ENCODE measurements at places on chromosomes 1 and 21.

- no peak for DNase-seq
These were observed 202.0 kb downstream of the USH2A start for GRCh38 chr1:216221260-216221700.

DNA sequence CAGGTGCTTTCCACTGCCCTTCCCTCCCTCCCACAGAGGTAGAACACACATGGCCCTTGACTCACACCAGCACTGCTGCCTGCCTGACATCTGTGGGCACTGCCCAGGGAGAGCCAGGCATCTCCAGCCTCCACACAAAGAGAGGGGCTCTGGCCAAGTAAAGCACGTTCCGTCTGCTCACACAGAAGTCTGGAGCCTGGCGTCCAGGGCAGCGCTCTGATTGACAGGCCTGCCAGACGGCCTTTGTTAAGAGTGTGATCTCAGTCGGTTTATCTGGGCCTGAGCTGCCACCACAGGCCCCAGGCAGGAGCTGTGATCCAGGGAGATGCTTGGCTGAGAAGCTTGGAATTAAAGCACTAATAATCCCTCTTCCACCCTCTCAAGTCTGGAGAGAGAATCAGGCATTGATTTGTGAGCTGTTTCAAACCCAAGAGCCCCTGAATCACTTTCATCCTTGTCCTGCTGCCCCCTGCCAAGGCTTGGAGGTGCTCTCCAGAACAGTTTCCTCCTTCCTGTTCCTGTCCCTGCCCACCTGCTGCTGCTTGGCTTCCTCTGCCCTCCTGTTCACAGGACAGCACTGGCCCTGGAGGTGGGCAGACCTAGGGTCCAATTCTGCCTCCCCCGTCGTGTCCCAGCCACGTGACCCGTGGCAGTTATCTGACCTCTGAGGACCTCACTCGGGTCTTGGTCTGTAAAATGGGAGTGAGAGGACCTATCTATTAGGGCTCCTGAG lies 3.7 kb downstream of the DMRTB1 start:
- no peak for DNase-seq

DNA sequence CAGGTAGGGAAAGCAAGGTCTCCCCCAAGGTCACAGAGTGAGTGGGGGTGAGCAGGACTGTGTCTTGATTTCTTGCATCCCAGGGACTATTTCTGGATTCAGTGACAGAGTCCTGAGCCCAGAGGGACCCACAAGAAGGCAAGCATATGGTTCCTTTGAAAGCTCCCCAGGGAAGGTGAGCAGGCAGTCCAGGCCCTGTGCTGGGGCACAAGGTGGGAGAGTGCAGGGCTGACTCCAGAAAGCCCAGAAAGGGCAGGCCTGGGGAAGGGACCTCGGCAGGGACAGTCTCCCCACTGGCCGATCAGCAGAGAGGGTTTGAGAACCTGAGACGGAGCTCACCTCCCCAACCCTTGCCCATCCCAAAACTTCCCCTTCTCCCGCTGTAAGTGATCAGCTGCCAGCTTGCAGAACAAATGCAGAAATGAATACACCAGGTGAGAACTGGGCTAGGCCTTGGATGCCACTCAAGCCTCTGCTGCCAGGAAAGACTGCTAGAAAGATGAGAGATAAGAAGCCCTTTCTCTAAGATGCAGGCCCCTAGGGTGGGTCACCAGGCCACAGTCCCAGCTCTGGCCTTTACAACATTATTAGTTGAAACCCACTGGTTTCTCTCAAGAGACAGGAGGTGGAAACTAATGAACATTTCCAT lies 121.0 kb downstream of the GLIS1 start:
- no peak for DNase-seq

- no peak for DNase-seq
These were observed 133.0 kb downstream of the URB2 start for GRCh38 chr1:229759037-229759435.

GRCh38 chr1:16141573-16142336 lies 14.1 kb downstream of the EPHA2 start:
- no peak for DNase-seq

GRCh38 chr1:36650200-36651065 lies 167.7 kb upstream of the CSF3R start:
- peak; percentile 83 for DNase-seq

DNA sequence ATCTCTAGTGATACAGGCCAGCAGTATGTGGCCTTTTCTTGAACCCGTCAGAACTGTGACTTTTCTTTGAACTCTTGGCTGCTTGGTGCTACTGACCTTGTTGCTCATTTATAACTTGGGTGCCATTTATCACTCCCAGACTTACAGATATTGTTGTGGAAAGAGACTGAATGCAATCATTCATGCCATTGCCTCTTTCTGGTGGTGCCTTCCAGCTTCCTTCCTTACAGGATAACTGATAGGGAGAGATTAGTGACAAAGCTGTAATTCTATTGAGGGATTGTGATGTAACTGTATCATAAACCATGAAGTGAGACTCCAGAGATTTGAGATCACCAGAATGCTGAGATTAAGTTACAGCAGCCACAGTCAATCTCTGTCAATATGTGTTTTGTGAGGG lies 256.5 kb downstream of the USP25 start:
- no peak for DNase-seq

- DNase-seq: peak; percentile 14
These were observed 10.4 kb downstream of the TFF2 start for GRCh38 chr21:42340187-42341050.

GRCh38 chr1:110003747-110004428 lies 19.3 kb downstream of the AHCYL1 start:
- peak; percentile 57 for DNase-seq

GRCh38 chr21:26506956-26507355 lies 66.1 kb downstream of the CYYR1 start:
- DNase-seq: no peak

DNA sequence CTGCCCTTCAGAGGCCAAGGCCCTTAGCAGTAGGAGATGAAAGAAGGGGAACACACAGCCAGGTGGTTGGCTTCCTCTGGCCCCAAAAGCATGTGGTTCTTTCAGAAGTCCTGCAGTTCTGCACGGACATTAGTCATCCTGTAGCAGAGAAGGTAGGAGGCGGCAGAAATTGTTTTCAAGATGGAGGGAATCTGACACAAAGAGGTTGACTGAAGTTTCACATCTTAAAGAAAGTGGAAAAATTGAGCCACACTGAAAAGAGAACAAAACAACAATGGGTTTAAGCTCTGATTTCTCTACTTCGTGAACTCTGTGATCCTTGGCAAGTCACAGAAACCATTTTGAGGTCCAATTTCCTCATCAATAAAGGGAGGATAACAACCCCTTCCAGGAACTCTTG lies 125.3 kb upstream of the DNAH14 start:
- DNase-seq: no peak

DNA sequence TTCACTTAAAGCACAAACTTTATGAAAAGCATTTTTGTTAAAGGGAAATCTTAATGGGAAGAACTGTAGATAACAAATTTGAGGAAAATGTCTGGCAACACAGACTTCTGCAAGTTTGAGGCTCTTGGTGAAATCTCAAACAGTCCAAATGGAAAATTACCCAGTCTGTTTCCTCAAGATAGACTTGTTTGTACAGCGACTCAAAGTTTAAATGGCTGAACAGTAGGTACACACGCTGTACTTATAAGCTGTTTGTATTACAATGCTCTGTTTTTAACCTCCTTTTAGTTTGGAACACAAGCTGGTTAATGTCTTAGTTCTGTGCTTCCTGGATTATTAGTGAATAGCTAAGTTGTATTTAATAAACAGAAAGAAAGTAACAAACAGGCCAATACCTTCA lies 217.1 kb downstream of the NFIA start:
- DNase-seq: no peak

DNA sequence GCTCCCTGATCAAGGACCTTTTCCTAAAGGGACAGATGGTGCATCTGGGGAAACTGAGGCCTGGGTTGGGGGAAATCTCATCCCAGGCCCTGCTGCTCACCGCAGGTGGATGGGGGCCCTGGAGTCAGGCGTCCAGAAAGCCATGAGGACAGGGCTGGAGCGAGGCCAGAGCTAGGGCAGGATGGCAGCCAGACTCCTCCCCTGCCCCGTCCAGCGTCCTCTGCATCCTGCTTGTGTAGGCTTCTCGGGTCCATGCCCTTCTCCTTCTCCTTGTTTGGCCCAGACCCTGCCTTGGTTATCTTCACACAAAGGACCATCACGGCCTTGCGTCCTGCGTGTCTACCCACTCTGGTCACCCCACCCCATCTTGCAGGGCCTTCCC lies 43.0 kb downstream of the TRIM11 start:
- no peak for DNase-seq

GRCh38 chr1:165641231-165641987 lies 10.4 kb downstream of the MGST3 start:
- DNase-seq: no peak

GRCh38 chr1:160277987-160278386 lies 6.9 kb downstream of the PEX19 start:
- DNase-seq: no peak

GRCh38 chr1:81414488-81415015 lies 386.2 kb upstream of the ADGRL2 start:
- DNase-seq: peak; percentile 28

DNA sequence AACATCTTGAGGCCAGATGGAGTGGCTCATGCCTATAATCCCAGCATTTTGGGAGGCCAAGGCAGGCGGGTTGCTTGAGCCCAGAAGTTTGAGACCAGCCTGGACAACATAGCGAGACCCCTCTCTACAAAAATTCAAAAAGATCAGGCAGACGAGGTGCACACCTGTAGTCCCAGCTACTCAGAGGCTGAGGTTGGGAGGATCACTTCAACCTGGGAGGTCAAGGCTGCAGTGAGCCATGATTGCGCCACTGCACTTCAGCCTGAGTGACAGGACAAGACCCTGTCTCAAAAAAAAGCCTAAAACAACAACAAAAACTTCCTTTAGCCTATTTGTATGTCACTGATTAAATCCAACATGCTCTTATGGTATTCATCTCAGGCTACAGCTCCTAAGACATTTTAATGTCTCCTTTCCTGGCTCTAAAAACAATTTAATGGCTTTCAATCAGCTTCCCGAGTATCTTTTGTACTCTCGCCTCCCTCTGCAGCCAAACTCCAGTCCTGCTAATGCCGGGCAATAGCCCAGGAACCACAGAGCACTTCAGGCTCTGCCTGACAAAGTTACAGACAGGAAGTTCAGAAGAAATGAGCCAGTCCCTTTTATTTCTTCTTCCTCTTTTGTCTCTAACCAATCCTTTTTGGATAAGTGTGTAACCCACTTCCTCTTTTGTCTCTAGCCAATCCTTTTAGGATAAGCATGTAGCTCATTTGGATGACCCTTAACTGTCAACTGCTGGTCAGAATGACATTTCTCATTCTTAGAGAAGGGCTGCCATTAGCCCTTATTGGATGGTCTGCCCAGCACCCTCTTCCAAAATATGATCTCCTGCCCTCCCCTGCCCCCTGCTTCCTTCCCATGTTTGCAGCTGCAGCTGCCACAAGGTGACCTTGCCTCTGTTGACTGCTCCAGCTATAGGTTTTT lies 6.6 kb upstream of the DOP1B start:
- DNase-seq: no peak

DNA sequence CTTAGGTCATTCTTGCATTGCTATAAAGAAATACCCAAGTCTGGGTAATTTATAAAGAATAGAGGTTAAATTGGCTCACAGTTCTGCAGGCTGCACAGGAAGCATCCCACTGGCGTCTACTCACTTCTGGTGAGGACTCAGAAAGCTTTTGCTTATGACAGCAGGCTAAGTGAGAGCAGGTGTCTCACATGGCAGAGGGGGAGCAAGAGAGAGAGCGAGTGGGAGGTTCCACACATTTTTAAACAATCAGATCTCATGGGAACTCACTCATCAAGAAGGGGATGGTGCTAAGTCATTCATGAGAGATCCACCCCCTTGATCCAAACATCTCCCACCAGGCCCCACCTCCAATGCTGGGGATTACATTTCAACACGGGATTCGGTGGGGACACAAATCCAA lies 13.6 kb upstream of the RGS4 start:
- no peak for DNase-seq

DNA sequence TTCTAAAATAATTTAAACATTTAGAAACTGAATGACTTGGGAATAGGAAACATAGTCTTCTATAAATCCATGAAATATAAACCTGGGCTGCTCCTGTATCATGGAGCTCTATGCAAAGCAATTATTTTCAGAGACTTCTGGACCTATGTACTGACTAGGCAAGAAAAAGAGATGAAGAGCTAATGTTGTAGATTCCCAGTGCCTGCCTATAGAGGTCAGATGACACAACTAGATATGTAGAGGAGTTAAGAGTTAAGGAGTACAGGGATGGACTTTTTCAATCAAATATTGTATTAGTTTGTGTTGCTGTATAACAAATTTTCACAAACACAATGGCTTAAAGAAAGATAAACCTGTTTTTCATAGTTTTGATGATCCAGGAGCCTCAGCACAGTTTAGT lies 1434.5 kb downstream of the KCNT2 start:
- DNase-seq: no peak

DNA sequence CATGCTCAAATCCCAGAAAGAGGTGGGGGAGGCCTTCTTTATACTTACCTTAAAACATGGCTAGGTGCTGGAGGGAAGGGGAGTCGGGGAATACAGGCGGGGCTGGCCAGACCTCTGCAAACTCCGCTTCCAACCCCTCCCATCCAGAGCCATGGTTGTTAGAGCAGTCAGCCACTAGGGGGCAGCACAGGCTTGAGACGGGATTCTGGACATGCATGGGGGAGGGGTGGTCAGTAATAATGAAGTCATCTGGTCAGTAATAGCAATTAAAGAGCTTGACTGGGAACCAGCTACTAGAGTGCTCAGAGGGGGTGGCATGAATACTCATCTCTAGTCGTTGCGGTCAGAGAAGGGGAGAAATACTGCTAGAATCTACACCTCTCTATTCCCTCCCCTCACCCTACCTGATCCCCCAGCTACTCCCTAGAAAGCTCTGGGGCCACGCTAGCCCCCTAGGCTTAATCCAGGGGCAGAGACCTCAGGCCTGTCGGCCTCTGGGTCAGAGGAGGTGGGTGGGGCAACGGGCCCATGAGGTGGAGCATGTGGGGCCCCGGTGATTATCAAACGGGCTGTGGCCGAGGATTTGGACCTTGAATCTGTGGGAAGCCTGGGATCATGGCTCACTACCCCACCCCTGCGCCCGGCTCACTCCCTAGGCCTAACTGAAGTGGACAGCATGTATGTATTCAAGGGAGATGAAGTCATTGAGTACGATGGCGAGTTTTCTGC lies 2.9 kb downstream of the CASQ1 start:
- DNase-seq: peak; percentile 89

- no peak for DNase-seq
These were observed 836 bp downstream of the CDC7 start for GRCh38 chr1:91501523-91501851.

GRCh38 chr21:16179773-16180172 lies 450.0 kb downstream of the USP25 start:
- no peak for DNase-seq

- no peak for DNase-seq
These were observed 10.7 kb downstream of the RNU5D-1 start for GRCh38 chr1:44720281-44720680.

GRCh38 chr1:190942475-190942874 lies 464.8 kb upstream of the BRINP3 start:
- DNase-seq: no peak

- no peak for DNase-seq
These were observed 766 bp downstream of the ATP2B4 start for GRCh38 chr1:203627398-203627797.

Data from activated T-cell treated with anti-CD3 and anti-CD28 coated beads, Interleukin-2, amount 50 U/mL, for 48 hours (primary cell).